ENCODE measurements at places on chromosomes 12 and 14. TPM values are rescaled to one million over a fixed set of nuclear protein-coding genes. Genes with fewer than 3 reads are reported as not detected.

The RHOJ gene
- 18.3 TPM for total RNA-seq

The P2RX2 gene
- total RNA-seq, result not detected

The TAS2R9 gene
- total RNA-seq, result not detected

The MIP gene
- total RNA-seq, result not detected

The MOK gene
- 9.4 TPM for total RNA-seq

The COL2A1 gene
- not detected for total RNA-seq

Data from Right ventricle myocardium inferior (tissue), 1 donor.